ENCODE measurements at places on chromosomes 4 and X.

- DNase-seq: no peak
Observed at GRCh38 chr4:74031576-74031975, 6.9 kb downstream of the CXCL3 start.

GRCh38 chrX:55593296-55593695 lies 29.9 kb upstream of the FOXR2 start:
- no peak for DNase-seq

GRCh38 chr4:80082693-80083092 lies 9.7 kb upstream of the ANTXR2 start:
- DNase-seq: no peak

DNA sequence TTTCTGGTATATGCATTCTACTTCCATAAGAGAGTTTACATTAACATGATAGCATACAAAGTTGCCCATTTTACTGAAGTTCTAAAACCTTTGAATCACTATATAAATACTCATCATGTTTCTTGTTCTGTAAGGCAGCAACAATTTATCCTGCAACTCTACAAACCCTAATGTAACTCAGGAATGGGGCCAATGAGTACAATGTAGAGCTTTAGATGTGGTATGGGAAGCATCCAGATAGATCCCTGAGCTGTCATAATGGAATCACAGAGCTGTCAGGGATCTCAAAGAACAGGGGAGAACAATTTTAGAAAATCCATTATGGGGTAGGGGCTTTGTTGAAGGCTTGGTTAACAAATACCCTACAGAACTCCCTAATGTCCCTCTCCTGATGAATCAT lies 88.5 kb downstream of the DCUN1D4 start:
- peak; percentile 38 for DNase-seq

- DNase-seq: no peak
Observed at GRCh38 chr4:55173580-55173979, 48.2 kb upstream of the KDR start.

DNA sequence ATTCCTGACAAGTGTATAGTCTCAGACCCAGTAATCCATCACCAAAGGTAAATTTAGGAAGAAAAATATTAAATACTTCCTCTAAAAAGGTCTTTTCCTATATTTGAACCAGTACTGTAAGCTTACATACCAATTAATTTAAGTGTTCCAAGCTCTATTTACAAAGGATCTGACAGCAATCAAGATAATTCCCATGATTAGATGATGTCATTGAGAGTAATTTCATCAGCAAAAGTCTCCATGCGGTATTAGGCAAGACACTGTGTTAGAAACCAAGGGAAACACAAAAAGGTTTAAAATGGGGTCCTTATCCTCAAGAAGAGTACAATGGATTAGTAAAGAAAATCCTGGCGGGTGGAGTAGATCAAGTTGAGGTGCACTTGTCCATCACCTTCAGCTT lies 198.5 kb downstream of the PRDM5 start:
- peak; percentile 13 for DNase-seq

GRCh38 chrX:38754102-38754790 lies 47.0 kb upstream of the MID1IP1 start:
- DNase-seq: peak; percentile 68
